ENCODE measurements at places on chromosomes 11 and 22.

DNA sequence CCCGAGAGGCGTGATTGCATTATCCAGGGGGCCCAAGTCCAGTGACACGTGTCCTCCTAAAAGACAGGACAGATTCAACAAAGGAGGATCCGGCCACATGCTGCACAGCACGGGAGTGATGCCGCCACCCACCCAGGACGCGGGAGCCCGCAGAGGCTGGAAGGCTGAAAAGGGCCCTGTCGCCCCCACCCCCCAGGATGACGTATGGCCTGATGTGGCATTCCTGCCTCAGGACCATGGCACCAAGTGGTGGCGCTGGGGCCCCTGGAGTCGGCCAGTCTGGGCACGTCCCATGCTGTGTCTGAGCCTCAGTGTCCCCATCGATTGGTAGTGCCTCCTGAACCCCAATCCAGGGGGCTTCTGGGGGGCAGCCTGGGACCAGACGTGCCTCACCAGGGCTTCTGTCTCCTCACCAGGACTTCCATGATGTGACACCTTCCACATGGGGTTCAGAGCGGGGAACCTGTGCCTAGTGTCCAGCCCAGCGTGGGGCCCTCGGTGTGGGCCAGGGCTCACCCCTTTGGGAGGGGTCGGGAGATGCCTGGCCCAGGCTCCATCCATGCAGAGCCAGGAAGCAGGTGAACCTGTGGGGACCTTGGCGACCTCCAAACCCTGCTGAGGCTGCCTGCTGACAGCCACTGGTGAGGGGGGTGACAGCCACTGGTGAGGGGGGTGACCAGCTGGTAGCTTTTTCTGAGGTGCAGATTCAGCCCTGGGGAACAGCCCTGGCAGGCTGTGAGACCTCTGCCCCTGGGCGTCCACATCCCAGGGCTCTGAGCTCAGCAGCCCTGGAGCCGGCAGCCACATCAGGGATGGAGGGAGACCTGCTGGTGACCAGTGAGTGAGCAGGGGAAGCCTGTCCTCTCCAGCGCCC is 75.3 kb downstream of the KCNQ1 start:
- no peak for DNase-seq

- DNase-seq, result no peak
These were observed 33.1 kb upstream of the TP53I11 start for GRCh38 chr11:44983786-44984185.

GRCh38 chr22:49305214-49305965 is 522.3 kb downstream of the BRD1 start:
- no peak for DNase-seq

GRCh38 chr22:49785046-49785521 is 42.6 kb downstream of the BRD1 start:
- no peak for DNase-seq

DNA sequence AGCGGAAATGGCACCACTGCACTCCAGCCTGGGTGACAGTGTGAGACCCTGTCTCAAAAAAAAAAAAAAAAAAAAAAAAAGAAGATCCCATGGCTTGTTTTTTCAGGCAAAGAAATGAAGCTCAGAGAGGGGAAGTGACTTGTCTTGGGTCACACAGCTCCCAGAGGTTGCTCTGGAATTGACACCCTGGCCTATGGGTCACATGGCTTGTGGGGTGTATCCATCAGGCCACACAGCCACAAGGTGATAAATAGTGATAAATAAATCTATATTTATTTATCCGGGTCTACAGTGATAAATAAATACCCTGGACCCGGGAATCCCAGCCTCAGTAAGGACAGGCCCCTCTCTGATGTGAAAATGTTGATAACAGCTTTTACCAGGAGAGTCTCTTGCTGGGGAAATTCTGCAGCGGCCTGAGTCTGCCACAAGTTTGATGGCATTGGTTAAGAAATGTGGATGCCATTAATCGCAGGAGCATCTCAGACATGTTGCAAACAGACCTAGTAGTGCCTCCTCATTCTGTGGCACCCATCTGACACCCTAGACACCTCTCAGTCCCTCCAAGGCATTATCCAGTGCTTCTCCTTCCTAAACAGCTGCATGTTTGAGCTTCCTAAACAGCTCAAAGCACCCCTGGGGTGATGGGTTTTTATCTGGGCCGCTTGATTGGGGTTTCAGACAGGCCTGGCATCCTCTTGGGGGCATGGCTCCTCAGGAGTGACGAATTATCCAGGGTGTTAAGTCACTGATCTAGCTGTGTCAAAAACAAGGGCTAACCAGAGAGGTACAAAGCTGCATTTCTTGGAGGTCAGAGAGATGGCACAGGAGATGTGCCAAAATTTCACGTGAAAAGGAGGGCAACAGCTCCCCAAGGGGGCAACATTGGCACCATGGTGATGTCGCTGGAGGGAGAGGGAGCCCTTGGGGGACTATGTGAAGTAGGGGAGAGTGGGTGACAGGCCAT is 1.9 kb upstream of the EMID1 start:
- DNase-seq, result no peak
